Type B pancreatic cell (in vitro differentiated cells): ENCODE measurements at places on chromosomes 5 and 9. TPM values are rescaled to one million over a fixed set of nuclear protein-coding genes. Genes with fewer than 3 reads are reported as not detected.

TMEM215 gene
- total RNA-seq = 0.27 TPM in 1 of 2 replicates, not detected in the other

HRCT1 gene
- 0.40 TPM in 1 of 2 replicates, not detected in the other for total RNA-seq

PRXL2C gene
- 5.6 and 7.5 TPM in 2 replicates for total RNA-seq

GRCh38 chr5:612498-613424 is 621 bp downstream of the CEP72 start:
- H3K36me3 ChIP-seq = peaks cover 30% of the 10 kb centered on the region
- H3K27ac ChIP-seq = peak overlapping the region; percentile 90

DNA sequence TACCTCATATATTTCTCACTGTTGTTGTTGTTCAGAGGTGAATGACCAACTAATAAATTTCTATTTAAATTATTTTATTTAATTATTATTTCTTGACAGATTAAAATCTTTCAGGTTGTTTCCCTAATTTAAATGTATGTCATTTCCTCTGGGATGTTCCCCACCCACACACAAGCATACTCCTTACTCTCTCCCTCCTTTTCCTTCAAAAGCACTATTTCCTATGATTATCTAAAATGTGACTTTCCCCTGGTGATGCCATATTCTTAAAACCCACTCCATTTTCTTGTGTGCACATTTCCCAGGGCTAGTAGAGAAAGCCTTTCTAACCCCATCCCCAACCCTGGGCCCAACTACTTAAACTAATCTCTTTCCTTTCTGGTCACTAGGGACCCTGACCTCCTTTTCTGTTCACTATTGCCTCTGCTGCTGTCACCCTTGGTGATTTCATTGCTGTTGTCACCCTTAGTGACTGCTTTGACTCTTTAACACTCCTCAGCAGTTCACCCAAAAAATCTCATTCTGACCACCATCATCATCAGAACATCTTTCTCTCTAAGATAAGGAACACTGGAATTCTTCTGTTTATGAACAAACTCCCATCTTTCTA is 16.8 kb downstream of the IL33 start:
- H3K27ac ChIP-seq = no peak overlapping the region
- no peaks in the 10 kb centered on the region for H3K36me3 ChIP-seq

GRCh38 chr5:84257061-84257460 is 127.6 kb downstream of the EDIL3 start:
- H3K27me3 ChIP-seq = no peaks in the 10 kb centered on the region
- no peak for DNase-seq

DNA sequence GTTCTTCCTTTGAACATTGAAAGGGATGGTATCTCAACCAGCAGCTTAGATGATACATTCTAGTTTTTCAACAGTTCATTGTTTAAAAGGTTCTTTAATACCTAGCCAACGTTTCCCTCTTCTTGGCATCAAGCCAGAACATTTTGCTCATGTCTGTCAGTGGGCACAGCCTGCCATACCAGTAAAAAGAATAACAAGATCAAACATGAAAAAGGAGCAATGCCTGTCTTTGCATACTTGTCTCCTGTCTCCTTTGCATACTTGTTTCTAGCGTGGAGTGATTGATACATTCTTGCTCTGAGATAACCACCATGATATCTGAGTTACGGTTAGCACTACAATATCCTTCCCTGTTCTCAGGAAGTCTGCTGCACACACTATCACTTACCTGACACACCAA is 248.6 kb upstream of the DAPK1 start:
- no peak overlapping the region for H3K27ac ChIP-seq
- no peak for DNase-seq
- H3K36me3 ChIP-seq = no peaks in the 10 kb centered on the region
- peaks cover 4% of the 10 kb centered on the region for H3K4me1 ChIP-seq
- peaks cover 12% of the 10 kb centered on the region for H3K27me3 ChIP-seq

- H3K36me3 ChIP-seq = peaks cover 3% of the 10 kb centered on the region
- H3K4me1 ChIP-seq = no peaks in the 10 kb centered on the region
- no peak overlapping the region for H3K27ac ChIP-seq
- DNase-seq = no peak
These were observed 195.7 kb downstream of the PALM2AKAP2 start for GRCh38 chr9:109975574-109976295.

- H3K36me3 ChIP-seq = peaks cover 8% of the 10 kb centered on the region
- no peak overlapping the region for H3K4me3 ChIP-seq
- no peak overlapping the region for H3K27ac ChIP-seq
These were observed 349.9 kb downstream of the PIK3R1 start for GRCh38 chr5:68565427-68565826.

- peaks cover 10% of the 10 kb centered on the region for H3K27me3 ChIP-seq
- H3K36me3 ChIP-seq = no peaks in the 10 kb centered on the region
- H3K4me1 ChIP-seq = peaks cover 11% of the 10 kb centered on the region
These were observed 458.4 kb downstream of the KDM4C start for GRCh38 chr9:7216004-7216841.

GRCh38 chr9:6910032-6910431 is 152.3 kb downstream of the KDM4C start:
- H3K27me3 ChIP-seq = no peaks in the 10 kb centered on the region
- no peak for DNase-seq
- no peaks in the 10 kb centered on the region for H3K36me3 ChIP-seq
- no peak overlapping the region for H3K4me3 ChIP-seq
- H3K27ac ChIP-seq = no peak overlapping the region
- H3K4me1 ChIP-seq = peaks cover 12% of the 10 kb centered on the region

DNA sequence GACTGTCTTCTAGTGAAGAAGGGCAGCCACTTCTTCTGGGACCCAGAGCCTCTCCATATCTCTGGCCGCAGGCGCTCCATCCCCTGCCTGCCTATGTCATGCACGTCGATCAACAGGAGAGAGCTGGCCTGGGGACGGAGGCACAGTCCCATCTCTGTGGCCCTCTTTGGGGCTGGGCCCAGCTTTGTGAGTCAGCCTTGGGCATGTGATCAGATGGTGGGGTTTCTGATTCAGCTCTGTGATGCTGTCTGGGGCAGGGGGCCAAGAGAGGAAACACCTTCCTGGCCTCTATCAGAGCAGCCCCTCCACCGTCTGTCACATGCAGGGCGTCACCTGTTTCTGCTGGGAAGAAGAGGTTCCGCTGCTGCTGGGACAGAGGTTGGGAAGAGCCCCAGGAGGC is 72.6 kb downstream of the MVB12B start:
- no peaks in the 10 kb centered on the region for H3K27me3 ChIP-seq
- peaks cover 18% of the 10 kb centered on the region for H3K36me3 ChIP-seq
- no peak for DNase-seq

- H3K36me3 ChIP-seq = no peaks in the 10 kb centered on the region
- no peaks in the 10 kb centered on the region for H3K27me3 ChIP-seq
- H3K4me1 ChIP-seq = no peaks in the 10 kb centered on the region
- no peak overlapping the region for H3K4me3 ChIP-seq
These were observed 228.9 kb upstream of the ACTBL2 start for GRCh38 chr5:57711471-57711870.

DNA sequence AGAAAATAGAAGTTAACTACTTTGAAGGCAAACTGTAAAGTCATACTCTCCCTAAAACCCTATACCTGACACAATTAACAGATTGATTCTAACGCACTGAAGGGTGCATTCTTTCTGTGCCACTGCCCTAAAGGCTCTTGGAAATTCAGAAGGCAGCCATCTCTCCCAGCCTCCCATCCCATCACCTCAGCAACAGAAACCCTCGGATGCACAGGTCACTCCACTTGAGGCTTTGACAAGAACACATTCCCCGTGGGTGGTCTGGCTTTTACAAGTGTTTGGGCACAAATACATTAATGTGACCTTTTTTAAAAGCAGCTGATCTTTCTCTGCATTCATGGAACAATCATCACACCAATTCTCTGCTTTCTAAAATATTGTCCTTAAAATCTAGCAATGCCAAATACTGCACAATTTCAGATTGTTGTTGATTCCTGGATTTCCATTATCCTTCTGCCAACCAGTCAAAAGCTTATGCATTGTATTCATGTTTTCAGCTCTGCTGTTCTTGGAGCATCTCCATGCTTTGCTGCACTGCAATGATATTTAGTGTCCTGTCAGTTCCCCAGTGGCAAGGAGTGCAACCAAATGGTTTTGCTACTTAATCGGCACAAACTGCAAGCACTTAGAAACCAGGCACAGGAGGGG is 175.6 kb downstream of the TMEM161B start:
- no peak overlapping the region for H3K4me3 ChIP-seq
- H3K36me3 ChIP-seq = no peaks in the 10 kb centered on the region
- H3K4me1 ChIP-seq = peaks cover 11% of the 10 kb centered on the region
- no peak overlapping the region for H3K27ac ChIP-seq
- DNase-seq = no peak

DNA sequence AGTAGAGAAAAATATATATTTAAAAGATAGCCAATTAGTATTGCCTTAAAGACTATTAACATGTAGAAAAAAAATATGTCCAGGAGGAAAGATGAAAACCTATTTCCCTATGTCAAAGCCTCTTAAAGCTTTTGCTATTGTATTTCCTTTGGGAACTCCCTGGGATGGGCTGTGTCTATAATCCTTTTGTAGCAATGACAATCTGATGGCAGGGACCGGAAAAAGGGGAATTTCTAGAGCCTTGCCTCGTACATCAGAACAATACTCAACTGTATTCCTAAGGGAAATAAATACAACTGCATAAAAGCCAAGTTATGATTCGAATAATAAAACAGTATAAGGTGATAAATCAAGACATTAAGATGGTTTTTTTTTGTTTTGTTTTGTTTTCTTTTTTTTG is 257.3 kb downstream of the MLLT3 start:
- no peak overlapping the region for H3K4me3 ChIP-seq
- H3K27ac ChIP-seq = no peak overlapping the region

DNA sequence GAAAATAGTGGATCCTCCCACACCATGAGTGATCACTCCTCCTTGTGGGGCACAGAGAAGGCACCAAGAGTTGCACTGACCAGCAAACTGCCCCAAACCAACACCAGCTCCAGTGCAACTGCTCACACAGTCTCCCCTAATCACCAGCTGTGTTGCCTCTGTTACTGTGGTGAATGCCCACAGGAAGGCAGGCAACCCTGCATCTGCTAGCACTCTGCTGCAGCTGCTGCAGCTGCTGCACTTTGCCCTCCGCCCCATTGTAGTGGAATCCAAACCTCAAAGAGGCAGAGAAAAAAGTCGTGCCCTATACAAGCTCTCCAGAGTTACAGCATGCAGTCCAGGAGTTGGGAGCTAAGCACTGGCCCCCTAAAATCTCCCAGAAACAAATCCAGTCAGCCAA is 339.6 kb downstream of the TRIM36 start:
- peaks cover 14% of the 10 kb centered on the region for H3K27me3 ChIP-seq
- H3K27ac ChIP-seq = no peak overlapping the region
- H3K4me3 ChIP-seq = no peak overlapping the region
- no peak for DNase-seq

DNA sequence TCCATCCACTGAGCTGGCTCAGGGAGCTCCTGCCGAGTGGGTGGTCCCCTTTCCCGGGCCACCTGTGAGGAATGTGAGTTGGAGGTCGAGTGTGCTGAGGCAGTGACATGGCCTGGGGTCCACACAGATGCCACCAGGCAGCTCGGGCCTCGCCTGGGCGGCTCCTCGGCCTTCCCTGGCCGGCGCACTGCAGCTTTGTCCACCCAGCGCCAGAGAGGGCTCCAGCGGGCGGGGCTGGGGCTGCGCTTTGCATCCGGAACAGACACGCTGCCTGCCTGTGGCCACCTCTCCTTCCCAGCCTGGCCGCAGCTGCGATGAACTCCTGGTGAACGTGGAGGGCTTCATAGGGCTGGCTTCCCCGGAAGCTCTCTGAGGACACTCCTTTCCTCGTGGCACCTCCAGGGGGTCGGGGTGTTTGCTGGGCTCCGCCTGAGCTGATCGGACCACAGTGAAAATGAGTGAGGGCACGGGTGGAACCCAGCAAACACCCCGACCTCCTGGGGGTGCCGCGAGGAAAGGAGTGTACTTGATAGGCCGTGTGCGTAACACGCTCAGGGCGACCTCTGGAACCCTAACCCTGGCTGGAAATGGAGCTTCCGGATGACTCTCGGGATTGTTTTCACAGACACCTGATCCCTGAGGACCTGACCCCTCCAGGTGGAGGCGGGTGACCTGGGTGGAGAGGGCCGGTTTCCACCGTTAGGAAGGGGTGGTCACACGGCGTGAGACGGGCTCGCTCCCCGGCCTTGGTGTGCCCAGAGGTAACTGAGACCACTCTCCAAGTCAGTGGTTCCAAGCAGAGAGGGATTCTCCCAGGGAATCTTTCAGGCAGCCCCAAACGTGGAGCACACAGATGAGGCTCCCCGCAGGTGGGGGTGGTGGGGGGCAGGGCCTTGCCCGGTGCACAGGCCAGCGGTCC is 31.8 kb upstream of the RXRA start:
- no peak for DNase-seq
- H3K4me3 ChIP-seq = no peak overlapping the region
- no peak overlapping the region for H3K27ac ChIP-seq
- H3K36me3 ChIP-seq = no peaks in the 10 kb centered on the region

DNA sequence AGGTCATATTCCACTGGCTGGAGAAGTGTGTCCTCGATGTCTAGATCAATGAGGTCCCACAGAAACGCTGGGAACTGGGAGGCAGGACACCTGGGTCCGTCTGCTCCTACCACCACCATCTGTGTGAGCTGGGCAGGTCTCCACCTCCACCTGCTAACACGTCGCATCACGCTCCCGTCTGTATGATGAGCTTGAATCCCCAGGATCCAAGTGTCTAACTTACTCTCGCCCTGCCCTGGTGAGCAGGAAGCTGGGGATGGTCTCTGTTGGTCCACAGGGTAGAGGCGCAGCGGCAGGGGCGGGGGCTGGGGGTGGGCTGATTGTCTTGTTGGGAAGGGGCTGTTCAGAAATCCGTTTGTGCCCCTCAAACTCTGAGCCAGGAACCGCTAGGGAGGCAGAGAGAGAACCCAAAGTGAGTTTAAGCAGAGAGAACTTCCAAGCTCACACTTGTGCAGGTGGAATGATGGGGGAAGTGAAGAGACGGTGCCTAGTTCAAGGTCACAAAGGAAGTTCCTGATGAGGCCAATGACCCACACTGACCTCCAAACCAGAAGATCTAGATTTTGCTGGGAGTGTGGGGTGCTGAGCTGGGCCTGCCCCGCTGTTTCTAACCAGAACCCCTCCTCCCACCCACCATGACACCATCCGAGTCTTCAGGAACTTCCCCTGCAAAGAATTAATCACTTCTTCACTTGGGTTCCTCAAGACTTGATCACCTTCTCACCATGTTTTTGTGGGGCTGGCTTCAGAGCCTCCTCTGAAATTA is 21.1 kb downstream of the ORM2 start:
- H3K27ac ChIP-seq = no peak overlapping the region
- H3K4me3 ChIP-seq = no peak overlapping the region
- peaks cover 12% of the 10 kb centered on the region for H3K4me1 ChIP-seq

- H3K4me1 ChIP-seq = peaks cover 13% of the 10 kb centered on the region
- peaks cover 7% of the 10 kb centered on the region for H3K36me3 ChIP-seq
- no peaks in the 10 kb centered on the region for H3K27me3 ChIP-seq
- H3K4me3 ChIP-seq = no peak overlapping the region
- no peak overlapping the region for H3K27ac ChIP-seq
- DNase-seq = no peak
These were observed 304.3 kb downstream of the ARHGAP26 start for GRCh38 chr5:143074414-143074996.
